ENCODE measurements at places on chromosomes 16 and 17.

GRCh38 chr17:7077911-7078546, 2.0 kb downstream of the CLEC10A start:
- DNase-seq: no peak

GRCh38 chr17:48724251-48725003, 1.4 kb downstream of the PRAC2 start:
- DNase-seq: peak; percentile 42

- DNase-seq: peak; percentile 66
Measured at GRCh38 chr16:84511180-84511800, 6.8 kb upstream of the MEAK7 start.

GRCh38 chr16:942436-943060, 28.2 kb downstream of the LMF1 start:
- DNase-seq: no peak

GRCh38 chr16:69014811-69015210, 90.6 kb upstream of the HAS3 start:
- no peak for DNase-seq

DNA sequence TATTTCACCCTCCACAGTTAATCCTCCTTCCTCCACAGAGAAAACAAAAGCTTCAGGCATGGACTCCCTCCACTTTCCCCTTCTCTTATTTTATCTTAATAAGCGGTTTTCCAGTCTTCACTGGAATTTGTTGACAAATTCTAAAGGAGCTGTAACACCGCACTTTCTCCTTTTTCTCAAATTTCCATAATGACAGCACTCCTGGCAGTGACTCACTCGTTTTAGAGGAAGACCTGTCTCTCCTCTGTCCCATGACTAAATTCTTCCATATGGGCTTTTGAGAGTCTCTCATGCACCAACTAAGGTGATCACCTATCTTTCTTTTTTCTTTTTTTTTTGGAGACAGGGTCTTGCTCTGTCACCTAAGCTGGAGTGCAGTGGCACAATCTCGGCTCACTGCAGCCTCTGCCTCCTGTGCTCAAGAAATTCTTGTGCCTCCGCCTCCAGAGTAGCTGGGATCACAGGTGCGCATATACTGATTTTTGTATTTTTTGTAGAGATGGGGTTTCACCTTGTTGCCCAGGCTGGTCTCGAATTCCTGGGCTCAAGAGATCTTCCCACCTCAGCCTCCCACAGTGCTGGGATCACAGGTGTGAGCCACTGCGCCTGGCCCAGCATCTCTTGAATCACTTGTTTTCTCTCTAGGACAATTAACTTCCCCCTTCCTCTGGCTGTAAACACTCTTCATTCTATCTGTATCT, 7.7 kb downstream of the ITGAM start:
- DNase-seq: no peak

GRCh38 chr17:28841901-28842281, 699 bp downstream of the FAM222B start:
- peak; percentile 38 for DNase-seq

GRCh38 chr16:78176435-78176834, 77.0 kb downstream of the WWOX start:
- peak; percentile 34 for DNase-seq

DNA sequence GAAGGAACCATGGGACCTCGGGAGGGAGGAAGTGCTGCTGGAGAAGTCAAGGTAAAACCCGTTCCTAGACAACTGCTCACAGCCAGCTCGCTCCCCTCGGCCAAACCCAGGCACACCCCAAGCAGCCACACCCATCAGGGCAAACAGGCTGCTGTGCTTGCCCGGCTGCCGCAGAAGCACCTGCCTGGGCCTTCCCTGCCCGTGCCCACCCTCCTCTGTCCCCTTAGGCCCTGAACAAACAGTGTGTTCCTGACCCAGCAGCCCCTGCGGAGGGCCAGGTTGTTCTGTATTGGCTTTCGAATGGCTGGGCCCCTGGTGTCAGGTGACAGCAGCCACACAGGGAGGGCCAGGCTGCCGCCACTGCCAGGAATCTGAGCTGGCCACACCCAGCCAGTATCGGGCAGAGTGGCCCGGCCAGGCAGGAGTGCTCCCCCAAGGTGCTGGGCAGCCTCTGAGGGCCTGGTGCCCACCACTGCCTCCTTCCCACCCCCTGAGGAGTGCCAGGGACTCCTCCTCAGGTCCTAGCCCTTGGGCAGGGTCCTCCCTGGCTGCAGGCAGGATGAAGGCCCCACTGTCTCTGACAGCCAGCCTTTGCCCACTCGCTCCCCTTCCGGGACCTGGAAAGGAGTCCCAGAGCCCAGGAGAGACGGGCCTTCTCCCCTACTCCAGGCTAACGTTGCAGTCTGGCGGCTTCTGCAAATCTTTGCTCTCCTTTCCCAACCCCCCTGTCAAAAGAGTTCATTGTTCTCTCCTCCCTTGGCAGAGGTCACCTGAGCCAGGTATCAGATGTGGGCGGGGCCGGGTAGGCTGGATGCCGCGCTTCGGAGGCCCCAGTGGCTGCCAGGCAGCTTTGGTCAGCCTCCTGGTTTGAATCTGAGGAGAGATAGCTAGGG, 24.0 kb downstream of the LLGL2 start:
- DNase-seq: peak; percentile 89

- no peak for DNase-seq
Measured at GRCh38 chr16:52070341-52071057, 476.4 kb downstream of the TOX3 start.

- no peak for DNase-seq
Measured at GRCh38 chr17:52147431-52147830, 11.1 kb downstream of the CA10 start.

- DNase-seq: no peak
Measured at GRCh38 chr16:86186313-86186712, 287.4 kb downstream of the IRF8 start.

DNA sequence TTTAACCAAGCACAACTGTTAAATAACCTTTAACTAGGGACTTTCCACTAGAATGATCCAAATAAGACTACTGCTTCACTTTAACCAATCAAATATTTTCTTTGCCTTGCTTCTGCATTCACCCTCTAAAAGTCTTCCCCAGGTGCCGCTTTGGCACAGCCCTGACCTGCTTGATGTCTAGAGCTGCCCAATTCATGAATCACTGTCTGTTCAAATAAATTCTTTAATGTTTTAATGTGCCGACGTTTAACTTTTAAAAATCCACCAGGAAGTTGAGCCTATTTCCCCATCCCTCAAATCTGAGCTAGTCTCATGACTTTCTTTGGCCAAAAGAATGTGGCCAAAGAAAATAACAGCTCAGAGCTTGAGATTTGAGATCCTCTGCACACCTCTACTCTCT, 277.8 kb upstream of the SOX9 start:
- DNase-seq: no peak

DNA sequence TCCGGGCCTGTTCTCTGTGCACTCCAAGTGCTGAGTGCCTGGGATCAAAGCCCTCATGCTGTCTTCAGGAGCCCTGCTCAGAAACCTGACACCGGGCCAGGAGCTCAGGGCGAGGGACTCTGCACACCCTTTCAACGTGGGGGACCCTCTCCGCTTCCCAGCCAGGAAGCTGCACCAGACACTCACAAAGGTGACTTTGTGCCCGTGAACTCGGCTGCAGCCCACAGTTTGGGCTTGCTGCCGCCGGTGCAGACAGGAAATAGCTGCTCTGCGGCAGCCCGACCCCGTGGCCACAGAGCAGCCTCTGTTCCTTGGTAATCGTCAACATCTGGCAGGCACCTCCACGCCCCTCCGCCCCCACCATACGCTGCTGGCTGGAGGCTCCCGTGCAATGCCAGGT, 93.4 kb upstream of the METRNL start:
- DNase-seq: no peak

GRCh38 chr17:66123163-66123562, 68.8 kb downstream of the CEP112 start:
- no peak for DNase-seq
